ENCODE measurements at places on chromosomes 5 and 9.

DNA sequence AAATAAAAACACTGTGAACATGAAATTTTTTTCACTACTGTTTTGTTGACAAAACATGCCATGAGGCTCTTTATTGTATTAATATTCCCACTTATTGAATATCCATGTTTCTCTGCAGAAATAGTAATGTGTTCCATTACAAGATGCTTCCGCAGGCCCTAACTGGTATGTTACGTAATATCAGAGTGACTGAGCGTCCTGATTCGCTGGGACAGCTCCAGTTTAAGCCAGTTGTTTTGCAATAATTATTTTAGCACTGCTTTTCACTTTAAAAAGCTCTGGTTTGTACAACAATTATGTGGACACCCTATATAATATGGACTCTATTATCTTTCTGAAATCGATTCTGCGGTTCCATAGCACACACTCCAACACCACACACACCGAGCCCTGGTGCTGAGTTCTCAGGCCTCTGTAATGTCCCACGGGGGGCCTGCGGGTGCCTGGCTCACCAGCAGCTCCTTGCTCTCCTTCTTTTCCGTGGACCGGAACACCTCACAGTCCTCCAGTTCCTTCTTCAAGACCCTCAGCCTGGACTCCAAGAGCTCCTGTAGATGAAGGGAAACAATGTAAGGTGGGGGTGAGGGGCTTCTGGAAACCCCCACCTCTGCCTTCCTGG, 1.8 kb downstream of the TRIM7 start:
- no peak for DNase-seq

GRCh38 chr9:23571414-23572104, 254.5 kb downstream of the ELAVL2 start:
- DNase-seq, result no peak

DNA sequence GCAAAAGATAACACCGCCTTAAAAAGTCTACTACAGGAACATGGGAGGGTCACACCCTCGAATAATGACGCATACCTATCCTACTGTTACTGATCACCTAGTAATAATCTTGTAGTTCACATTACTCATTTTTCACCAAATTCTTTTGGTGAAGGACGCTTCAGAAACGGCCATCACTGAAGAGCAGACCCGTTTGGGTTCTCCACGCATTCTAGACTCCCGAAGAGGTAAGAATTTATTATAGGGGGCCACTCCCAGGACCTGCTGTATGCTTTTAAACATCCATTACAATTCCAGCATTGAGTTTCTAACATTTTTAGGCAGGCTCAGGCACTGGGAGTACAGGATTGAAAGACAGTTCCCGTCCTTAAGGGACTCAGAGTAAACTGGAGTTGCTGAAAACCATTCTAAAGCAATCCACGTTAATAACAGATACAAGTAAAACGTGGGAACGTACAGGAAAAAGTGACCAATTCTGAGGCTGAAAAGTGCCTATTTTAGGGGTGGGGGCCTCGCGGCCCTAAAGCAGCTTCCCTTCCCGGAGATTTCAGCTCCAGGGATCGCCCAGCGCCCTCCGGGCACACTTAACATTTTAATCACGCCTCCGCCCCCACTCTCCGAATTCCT, at the start of gene FER:
Gene FER, plus strand, starts transcription at position 124 of the 627 bp plus-strand sequence. CDS start 50,286 bp downstream, outside the sequence.
- DNase-seq, result no peak

GRCh38 chr5:56306433-56307150, 73.5 kb upstream of the ANKRD55 start:
- DNase-seq, result no peak

- DNase-seq, result no peak
These were observed 254.1 kb downstream of the PJA2 start for GRCh38 chr5:109155625-109156024.

DNA sequence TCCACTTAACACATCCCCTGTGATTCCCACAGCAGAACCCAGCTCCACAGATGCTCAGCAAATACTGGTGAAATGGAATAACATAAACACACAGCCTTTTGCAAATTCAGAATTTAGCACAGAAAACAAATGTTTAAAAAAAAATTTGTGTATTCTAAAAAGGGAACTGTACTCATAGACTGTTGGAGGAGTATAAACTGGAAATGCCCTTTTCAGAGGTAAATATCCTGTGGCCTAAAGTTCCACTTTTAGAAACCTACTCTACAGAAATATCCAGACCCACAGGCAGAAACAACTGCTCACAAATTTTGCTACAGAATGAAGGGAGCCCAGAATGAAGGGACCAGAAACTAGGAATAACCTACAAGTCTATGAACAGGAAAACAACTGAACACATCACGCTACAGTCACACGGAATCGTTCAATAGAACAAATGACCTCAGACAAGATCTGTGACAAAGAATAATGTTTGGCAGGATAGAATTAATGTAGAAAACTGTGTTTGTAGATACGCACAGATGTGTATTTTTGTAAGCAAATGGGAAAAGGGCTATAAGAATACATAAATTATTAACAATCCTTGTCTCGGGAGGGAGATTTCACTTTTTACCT, 78.5 kb downstream of the SHB start:
- DNase-seq, result no peak

GRCh38 chr9:87629104-87629503, 96.8 kb upstream of the CTSL start:
- no peak for DNase-seq

DNA sequence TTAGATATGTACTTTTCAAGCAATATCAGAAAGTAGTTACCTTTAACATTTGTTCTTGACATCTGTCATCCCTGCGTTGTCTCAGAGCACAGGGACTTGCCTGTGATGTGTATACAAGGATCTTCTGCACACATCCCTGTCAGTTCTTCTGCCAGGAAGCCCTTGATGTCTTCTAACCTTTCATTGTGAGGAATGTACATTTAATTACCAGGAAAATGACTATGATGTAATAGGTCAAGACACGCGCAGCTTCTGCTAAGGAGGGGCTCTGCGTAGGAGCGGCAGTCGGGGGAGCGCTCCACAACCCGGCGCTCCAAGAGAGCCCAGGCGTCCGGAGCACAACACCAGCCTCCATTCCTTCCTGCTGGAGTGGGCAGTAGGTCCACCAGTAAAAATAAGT, 119.7 kb downstream of the IRX2 start:
- no peak for DNase-seq

- DNase-seq, result no peak
These were observed 139.1 kb upstream of the ADRA1B start for GRCh38 chr5:159777049-159777660.

DNA sequence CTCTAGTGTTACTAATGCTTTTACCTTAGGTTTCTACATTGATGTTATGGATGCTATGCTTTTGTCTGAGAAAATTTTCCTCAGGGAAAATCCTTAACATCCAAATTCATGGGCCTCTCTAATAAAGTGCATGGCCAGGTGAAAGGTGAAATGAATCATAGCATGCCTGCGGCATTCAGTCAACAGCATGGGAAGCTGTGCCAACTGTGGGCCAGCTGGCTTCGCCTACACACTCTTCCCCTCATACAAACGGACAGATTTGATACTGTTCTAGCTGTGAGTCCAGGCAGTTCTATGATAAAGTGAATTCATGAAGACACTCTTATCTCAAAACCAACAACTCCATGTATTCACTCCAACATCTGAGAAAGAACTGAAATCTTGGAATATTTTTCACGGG, 374.1 kb downstream of the PLK2 start:
- no peak for DNase-seq

DNA sequence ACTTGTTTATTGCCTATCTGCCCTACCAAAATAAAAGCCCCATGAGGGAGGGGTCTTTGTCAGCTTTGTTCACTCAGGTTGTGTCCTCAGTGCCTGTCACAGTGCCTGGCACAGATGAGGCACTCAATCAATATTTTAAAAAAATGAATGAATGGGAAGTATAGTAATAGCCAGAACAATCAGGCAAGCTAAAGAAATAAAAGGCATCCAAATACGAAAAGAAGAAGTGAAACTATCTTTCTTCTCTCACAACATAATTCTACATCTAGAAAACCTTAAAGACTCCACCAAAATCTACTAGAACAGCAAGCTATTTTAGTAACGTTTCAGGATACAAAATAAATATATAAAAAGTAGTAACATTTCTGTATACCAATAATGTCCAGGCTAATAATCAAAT, 37.8 kb upstream of the C5orf63 start:
- DNase-seq, result no peak

DNA sequence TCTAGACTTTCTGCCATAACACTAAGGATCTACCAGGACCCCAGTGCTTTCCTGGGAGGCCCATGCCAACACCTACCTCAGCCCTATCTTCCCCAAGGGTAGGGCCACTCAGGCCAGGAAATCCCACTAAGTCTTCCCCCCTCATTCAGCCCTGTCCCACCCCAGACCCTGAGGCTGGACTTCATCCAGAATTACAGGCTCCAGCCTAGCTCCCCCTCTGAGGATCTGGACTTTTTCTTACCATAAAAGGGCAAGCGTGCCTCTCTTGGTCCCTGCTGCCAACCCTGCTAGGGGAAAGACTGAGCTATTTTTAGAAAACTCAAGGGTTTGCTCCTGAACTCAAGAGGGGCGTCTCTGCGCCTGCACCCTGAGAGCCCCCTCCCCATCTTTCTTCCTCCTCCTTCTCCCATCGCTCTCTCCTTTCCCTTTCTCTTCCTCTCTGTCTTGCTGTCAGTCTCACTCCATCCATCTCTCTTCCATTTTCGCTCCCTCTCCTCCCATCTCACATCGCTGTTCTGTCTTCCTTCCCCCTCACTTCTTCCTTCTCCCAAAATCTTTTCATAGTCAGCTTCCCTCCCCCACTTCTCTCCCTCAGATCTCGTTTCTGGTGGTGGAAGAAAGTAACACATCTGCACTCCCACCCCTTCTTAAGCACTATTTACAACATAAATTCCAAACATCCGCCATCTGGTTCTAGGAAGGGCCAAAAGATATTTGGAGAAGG, 38.1 kb upstream of the IL17B start:
- DNase-seq, result no peak

- DNase-seq, result no peak
These were observed 140.2 kb downstream of the ENC1 start for GRCh38 chr5:74500110-74500917.

GRCh38 chr5:180215783-180216630, 7.0 kb upstream of the RASGEF1C start:
- DNase-seq, result no peak

- DNase-seq, result no peak
These were observed 57.2 kb upstream of the LRRTM2 start for GRCh38 chr5:138932171-138932810.

GRCh38 chr5:4013106-4013898, 417.7 kb downstream of the IRX1 start:
- no peak for DNase-seq

GRCh38 chr5:94830520-94830919, 212.1 kb downstream of the SLF1 start:
- DNase-seq, result no peak

- no peak for DNase-seq
These were observed 51.8 kb upstream of the TEX48 start for GRCh38 chr9:114733816-114734215.

DNA sequence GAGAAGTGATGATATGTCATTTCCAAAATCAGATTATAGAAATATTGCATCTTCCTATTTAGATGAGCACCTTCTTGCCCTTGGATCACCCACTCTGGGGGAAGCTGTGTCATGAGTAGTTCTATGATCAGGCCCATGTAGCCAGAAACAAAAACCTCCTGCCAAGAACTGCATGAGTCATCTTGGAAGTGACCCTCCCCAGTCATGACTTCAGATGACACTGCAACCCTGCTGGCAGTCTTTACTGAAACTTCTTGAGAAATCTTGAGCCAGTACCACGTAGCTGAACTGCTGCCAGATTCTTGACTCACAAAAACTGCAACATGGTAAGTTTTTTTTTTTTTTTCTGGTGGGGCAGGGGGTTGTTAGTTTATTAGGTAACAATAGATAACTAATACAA, 439.6 kb upstream of the PTGER4 start:
- no peak for DNase-seq

DNA sequence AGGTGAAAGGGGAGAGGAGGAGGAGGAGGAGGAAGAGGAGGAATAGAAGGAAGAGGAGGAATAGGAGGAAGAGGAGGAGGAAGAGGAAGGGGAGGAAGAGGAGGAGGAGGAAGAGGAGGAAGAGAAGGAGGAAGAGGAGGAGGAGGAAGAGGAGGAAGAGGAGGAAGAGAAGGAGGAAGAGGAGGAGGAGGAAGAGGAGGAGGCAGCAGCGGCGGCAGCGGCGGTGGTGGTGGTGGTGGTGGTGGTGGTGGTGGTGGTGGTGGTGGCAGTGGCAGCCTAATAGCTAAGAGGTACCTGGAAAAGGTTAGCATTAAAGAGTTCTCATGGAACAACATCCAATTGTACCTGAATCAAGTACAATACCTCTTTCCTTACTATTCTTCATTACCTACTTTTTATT, 32.5 kb downstream of the UBAP2 start:
- no peak for DNase-seq

DNA sequence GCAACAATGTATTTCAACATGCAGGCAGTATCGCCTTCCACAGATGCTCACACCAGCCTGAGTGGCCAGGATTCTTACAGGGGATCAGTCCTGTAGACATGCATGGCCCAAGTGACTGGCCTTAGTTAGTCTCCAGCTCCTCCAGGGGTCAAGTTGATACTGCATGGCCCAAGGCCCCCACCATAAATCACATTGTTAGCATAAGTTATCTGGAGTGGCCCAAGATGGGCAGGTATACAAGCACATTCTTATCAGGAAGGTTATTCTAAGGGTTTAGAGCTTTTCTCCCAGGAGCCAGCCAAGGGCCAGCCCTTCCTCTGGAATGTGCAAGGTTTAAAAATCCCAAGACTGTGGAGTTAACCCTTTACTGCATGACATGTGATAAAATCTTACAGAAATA, 230.9 kb upstream of the NFIL3 start:
- DNase-seq, result no peak

DNA sequence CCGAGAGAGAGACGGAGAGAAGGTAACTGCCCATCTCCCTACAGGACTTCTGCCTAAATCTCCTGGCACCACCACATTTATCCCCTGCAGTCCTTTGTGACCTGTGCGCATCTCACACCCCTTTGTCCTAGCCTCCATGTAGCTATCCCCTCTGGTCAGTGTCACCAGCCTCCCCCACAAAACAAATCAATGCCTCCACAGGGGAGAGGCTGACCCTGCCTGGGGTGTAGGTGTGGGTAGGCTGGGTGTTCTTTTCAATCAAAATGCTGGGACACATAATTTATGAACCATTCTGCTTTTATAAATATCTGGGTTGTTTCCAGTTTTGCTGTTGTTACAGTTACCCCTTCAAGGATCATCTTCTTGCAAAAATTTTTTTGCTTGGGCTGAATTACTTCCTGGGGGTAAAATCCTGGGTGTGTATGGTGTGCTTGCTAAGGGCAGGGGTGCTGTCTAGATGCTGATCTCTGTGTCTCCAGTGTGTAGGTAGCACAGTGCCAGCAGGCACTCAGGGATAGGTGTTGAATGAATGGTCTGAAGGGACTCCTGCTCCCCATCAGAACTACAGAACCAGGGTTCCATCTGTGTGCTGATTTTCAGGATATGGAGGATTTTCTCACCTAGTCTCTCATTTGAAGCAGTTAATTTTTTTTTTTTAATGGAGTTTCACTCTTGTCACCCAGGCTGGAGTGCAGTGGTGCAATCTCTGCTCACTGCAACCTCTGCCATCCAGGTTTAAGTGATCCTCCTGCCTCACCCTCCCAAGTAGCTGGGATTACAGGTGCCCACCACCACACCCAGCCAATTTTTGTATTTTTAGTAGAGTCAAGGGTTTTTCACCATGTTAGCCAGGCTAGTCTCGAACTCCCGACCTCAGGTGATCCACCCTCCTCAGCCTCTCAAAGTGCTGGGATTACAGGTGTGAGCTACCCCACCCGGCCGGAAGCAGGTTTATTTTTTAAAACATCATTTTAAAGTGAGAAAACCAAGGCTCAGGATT, at the start of gene GARIN3:
Gene GARIN3, minus strand, starts transcription at position 51 of the 1,000 bp plus-strand sequence. CDS start 96 bp downstream, outside the sequence.
- no peak for DNase-seq
